ENCODE measurements at places on chromosomes 1 and 21. TPM values are rescaled to one million over a fixed set of nuclear protein-coding genes. Genes with fewer than 3 reads are reported as not detected.

Gene JAM2
- 0.05 TPM for total RNA-seq

Gene RUNX3
- not detected for total RNA-seq

Gene MX2
- 0.17 TPM for total RNA-seq

DNA sequence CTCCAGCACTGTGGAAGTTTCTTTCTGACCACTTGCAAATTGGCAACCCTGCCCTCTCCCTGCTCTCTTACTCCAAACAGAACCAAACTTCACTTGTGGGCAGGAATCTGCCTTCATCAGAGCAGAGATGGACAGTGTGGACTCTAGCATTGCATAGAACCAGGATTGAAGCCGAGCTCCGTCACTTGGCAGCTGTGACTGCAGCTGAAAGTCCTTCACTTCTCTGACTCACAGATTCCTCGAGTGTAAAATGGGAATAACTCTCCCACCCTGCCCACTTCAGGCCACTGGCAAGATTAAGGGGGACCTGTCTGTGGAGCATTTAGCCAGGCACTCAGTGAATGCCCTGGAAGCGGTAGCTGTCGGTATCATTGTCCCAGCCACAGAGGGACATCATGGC lies 75.7 kb upstream of the ZBTB40 start:
- DNase-seq: no peak

DNA sequence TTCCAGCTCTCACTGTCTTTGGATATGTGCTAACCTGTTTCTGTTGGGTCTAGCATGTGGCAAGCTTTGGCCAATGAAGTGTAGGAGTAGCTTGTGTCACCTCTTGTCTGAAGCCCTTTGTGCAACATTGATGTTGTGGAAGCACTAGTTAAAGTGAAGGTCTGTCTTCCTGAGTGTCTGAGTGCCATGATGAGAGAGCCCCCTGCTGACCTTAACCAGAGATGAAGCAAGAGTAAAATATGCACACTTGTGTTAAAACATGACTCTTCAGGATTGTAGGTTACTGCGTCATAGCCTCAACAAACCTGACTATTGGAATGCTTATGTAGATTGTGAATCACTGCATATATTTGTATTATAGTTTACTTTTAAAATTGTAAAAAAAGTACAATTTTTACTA lies 103.7 kb downstream of the NCAM2 start:
- DNase-seq: no peak

GRCh38 chr1:16143566-16144324 lies 12.1 kb downstream of the EPHA2 start:
- peak; percentile 53 for DNase-seq

DNA sequence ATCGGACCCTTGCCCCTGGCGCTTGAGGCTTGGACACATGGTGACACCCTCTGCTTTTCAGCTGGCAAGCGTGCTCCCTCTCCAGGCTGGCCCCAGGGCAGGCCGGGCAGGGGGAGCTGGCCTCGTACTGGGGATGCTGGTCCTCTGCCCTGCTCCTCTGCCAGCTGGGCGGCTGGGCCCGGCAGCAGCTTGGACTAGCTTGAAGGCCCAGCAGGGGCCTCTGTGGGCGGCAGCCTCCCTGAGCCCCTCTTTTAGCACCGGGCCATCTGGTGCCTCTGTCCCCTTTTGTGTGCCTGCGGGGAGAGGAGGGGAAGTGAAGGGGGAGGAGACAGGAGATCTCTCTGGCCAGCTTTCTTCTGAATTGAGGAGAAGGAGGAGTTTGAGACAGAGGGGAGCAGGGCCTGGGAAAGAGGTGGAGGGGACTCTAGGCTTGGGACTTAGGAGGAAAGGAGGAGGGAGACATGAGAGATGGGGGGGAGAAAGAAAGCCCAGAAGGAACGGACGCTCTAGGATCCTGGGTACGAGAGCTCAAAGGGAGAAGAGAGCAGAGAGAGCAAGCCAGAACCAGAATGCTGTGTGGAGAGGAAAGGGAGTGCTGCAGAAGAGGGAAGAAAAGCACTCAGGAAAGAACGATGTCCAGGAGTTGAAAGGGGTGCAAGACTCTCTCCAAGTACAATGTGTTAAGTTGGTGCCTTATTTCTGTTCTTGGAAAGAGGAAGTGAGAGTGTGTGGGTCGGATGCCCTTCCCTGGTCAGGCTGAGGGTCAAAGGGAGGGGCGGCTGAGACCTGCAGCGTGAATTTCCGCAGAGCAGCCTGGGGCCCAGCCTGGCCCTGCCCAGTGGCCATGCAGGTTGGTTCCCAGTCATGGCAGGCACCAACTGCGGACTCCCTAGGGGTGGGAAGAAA lies 40.3 kb downstream of the IER5 start:
- no peak for DNase-seq

Data from renal cortical epithelial cell (primary cell).